ENCODE measurements at places on chromosomes 12 and 14. TPM values are rescaled to one million over a fixed set of nuclear protein-coding genes. Genes with fewer than 3 reads are reported as not detected.

PTGR2 gene
- polyA plus RNA-seq, result 15.7 TPM

DNA sequence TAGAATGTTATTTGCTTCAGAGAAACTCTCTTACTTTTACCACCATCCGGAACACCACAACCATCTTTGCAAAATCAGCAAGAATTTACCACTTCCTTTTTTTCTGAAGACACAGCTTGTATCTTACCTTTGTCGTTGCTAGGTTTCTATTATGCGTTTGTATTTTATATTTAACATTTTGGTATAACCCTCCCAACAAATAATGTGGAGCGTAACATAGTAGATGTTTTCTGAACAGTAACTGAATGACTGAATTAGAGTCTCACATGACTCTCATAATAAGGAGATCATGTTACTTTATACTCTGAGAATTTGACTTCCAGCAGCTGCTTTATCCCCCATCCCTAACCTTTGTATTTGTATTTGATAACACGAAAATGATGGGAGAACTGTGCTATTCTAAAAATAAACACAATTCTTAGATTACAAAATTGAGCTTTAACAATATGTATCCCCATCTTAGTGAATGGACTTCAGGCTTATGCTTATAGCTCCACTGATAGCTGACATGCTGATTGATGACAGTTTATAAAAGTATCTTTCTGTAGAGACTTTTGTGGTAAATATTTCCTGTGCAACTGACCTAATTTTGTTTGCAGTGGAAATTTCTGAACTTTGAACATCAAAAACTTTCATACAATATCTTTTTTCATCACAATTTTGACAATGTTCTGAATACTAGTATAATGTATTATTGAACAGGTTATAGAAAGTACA is 7.9 kb upstream of the KLRB1 start:
- no peaks in the 10 kb centered on the region for H3K27me3 ChIP-seq
- no peak for DNase-seq

AICDA gene
- polyA plus RNA-seq, result 0.62 TPM

GRCh38 chr12:92942905-92943304 is 13.8 kb upstream of the EEA1 start:
- H3K4me1 ChIP-seq, result no peaks in the 10 kb centered on the region
- no peaks in the 10 kb centered on the region for H3K27me3 ChIP-seq
- H3K27ac ChIP-seq, result no peak overlapping the region
- H3K4me3 ChIP-seq, result no peak overlapping the region

GRCh38 chr12:130132831-130133511 is 29.3 kb upstream of the FZD10 start:
- H3K27ac ChIP-seq, result no peak overlapping the region
- no peaks in the 10 kb centered on the region for H3K27me3 ChIP-seq
- DNase-seq, result no peak
- H3K4me1 ChIP-seq, result no peaks in the 10 kb centered on the region

APEX1 gene
- polyA plus RNA-seq, result 122 TPM

DNA sequence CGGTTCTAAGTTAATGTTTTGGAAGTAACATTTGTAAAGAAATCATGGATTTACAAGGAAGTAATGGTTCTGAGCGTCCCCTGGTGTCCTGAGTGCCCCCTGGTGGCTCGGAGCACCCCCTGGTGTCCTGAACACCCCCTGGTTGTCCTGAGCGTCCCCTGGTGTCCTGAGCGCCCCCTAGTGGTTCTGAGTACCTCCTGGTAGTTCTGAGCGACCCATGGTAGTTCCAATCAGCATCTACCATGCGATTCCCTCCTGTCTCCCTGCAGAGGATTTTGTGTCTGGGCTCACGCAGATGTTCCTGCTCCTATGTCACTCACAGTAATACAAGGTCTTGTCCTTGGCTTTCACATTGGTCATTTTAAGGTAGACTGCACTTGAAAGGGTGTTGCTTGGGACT is 1352.9 kb downstream of the TMEM121 start:
- H3K27me3 ChIP-seq, result no peaks in the 10 kb centered on the region
- H3K4me3 ChIP-seq, result no peak overlapping the region
- H3K36me3 ChIP-seq, result no peaks in the 10 kb centered on the region
- H3K27ac ChIP-seq, result no peak overlapping the region
- no peaks in the 10 kb centered on the region for H3K4me1 ChIP-seq

GRCh38 chr12:69168828-69169227 is 70.5 kb upstream of the CPSF6 start:
- H3K27ac ChIP-seq, result no peak overlapping the region
- no peaks in the 10 kb centered on the region for H3K27me3 ChIP-seq

- H3K4me3 ChIP-seq, result no peak overlapping the region
- no peak for DNase-seq
- no peaks in the 10 kb centered on the region for H3K27me3 ChIP-seq
- H3K4me1 ChIP-seq, result no peaks in the 10 kb centered on the region
These were observed 70.7 kb downstream of the AACS start for GRCh38 chr12:125135906-125136305.

DNA sequence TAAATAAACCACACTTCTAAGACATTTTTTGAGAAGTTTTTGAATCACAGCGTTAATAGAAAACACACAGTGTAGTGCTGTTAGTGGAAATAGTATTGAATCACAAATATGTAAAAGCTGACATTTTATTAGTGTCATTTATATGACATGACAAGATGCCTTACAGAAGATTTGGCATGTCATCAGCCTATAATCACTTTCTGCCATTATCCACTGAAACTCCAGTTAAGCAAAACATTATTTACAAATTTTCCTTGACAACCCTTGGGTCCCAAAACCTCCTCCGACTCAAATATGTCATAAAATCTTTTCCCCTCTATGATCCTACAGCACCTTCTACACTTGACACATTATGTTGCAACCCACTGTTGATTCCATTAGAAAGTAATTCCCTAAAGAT is 376.9 kb upstream of the LRFN5 start:
- H3K4me1 ChIP-seq, result no peaks in the 10 kb centered on the region
- H3K36me3 ChIP-seq, result no peaks in the 10 kb centered on the region
- H3K27me3 ChIP-seq, result no peaks in the 10 kb centered on the region
- no peak overlapping the region for H3K4me3 ChIP-seq

SLCO1B1 gene
- polyA plus RNA-seq, result not detected

DNA sequence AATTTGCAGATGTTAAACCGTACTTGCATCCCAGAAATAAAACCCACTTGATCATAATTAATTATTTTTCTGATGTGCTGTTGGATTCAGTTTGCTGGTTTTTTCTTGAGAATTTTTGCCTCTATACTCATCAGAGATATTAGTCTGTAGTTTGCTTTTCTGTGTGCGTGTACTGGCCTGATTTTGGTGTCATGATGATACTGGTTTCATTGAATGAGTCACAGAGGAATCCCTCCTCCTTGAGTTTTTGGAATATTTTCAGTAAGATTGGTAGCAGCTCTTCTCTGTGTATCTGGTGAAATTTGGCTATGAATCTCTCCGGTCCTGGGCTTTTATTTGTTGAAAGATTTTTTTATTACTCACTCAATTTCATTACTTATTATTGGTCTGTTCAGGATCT is 100.4 kb upstream of the PMCH start:
- H3K27ac ChIP-seq, result no peak overlapping the region
- no peaks in the 10 kb centered on the region for H3K27me3 ChIP-seq
- no peak for DNase-seq
